Glutamatergic neuron (in vitro differentiated cells): ENCODE measurements at places on chromosomes 5 and 9.

DNA sequence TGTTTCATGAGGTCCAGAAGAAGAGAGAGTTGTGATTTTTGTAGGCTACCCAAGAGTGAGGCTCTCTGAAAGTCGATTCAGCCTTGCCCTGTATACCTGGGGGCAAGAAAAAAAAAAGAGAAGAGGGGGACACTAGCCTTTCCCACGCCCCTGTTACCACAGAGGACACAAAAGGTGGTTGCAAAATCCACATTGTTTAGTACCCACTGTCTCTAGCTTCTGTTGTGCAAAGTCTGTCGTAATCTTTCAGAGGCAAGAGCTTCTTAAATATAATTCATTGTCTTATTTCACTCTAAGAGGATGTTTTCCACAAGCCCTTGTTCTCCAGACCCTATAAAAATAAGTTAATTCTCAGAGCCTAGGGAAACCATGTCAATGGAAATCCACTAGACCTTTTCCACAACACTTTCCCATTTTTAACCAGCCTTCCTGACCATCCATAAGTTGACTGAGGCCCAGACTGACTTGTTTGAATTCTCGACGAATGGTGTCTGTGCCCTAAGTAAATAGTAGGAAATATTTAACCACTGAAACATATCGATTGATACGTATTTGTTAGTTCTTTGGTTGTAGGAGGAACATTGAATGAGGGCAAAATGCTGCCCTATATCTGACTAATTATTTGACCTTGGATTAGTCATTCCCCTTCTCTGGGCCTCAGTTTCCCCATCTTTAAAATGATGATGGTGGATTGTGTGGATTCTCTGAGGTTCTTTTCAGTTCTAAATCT lies 182.7 kb downstream of the PAPPA start:
- no peak for DNase-seq

DNA sequence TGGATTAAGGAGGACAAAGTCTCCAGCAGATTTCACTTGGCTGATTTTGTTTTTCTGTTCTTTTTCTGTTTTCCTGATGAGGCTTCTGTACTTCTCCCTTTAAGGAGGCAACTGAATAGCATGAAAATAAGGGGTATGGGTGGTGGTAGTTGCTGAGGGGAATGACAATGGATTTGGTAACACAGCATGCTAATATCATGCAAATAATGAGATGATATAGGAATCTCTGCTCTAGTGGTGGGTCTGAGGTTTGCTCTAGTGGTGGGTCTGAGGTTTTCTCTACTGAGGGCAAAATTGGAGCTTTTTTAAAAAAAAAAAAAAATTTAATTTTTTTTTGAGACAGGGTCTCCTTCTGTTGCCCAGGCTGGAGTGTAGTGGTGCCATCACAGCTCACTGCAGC lies 139.7 kb downstream of the C9orf152 start:
- no peak for DNase-seq

DNA sequence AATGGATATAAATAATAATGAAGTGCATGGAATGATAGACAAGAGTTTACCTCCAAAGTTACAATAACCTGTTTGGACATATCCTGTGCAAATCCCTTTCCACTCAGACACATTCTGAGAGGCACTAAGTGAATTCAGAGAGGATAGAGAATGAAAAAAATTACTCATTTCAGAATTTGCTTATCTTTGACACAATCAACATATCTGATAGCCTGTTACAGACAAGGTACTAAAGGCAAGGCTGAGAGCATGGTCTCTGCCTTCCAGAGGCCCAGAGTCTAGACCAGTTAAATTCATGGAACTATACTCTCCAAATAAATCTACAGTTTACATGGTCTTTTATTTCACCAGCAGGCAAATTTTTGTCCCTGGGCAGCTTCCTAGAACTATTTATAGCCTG lies 371.8 kb upstream of the PTGER4 start:
- DNase-seq = no peak

DNA sequence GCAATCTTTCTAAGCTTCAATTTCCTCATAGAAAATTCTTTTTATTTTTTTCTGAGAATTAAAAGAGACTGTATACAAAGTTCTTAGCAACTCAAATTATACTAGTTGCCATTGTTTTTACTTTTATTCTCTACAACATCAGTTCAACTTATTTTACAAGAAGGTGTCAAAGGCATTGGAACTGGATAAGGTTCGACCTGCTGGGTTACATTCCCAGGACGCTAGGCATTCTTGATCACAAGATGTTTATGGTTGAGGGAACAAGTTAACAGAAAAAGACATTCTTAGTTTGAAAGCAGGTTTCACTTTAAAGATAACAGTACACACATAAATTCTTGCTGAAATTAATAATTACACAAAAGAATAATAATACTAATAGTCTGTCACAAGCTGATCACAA lies 163.5 kb upstream of the SNX2 start:
- no peak for DNase-seq

- DNase-seq = no peak
Observed at GRCh38 chr9:36118201-36118600, 18.3 kb upstream of the GLIPR2 start.
